ENCODE measurements at places on chromosomes 5 and 9. TPM values are rescaled to one million over a fixed set of nuclear protein-coding genes. Genes with fewer than 3 reads are reported as not detected.

GRCh38 chr5:132253008-132253441 lies 4.5 kb upstream of the PDLIM4 start:
- no peaks in the 10 kb centered on the region for H3K27me3 ChIP-seq
- peaks cover 4% of the 10 kb centered on the region for H3K4me1 ChIP-seq
- DNase-seq, result peak; percentile 25
- no peak overlapping the region for H3K27ac ChIP-seq

GRCh38 chr5:134553821-134554267 lies 28.4 kb downstream of the JADE2 start:
- no peak overlapping the region for H3K4me3 ChIP-seq
- H3K27me3 ChIP-seq, result no peaks in the 10 kb centered on the region
- H3K36me3 ChIP-seq, result peaks cover 43% of the 10 kb centered on the region
- no peaks in the 10 kb centered on the region for H3K4me1 ChIP-seq
- DNase-seq, result no peak
- H3K27ac ChIP-seq, result no peak overlapping the region

FBN2 gene
- total RNA-seq, result 8.1 TPM

GPX8 gene
- total RNA-seq, result 37.9 TPM
